A549 treated with AZD2906 at 1 μM for 4 hours (cell line): ENCODE measurements at places on chromosomes 1 and 21. TPM values are rescaled to one million over a fixed set of nuclear protein-coding genes. Genes with fewer than 3 reads are reported as not detected.

The TFF2 gene
- total RNA-seq, result not detected in 5 replicates

The NCDN gene
- total RNA-seq, result 13.7 to 19.1 TPM (median 17.7 TPM) in 5 replicates

The USH2A gene
- total RNA-seq, result not detected in 5 replicates

The CYP2J2 gene
- total RNA-seq, result 0.03 to 0.11 TPM (median 0.06 TPM) in 4 of 5 replicates, not detected in the other

The NIBAN1 gene
- total RNA-seq, result 0.72 to 1.1 TPM (median 0.79 TPM) in 5 replicates

The ITLN1 gene
- total RNA-seq, result not detected in 5 replicates

The SH2D2A gene
- total RNA-seq, result 2.9 to 4.2 TPM (median 3.4 TPM) in 5 replicates

The TGFB2 gene
- total RNA-seq, result 7.9 to 12.7 TPM (median 9.1 TPM) in 5 replicates

The CLCA1 gene
- not detected in 5 replicates for total RNA-seq

The CRNN gene
- not detected in 5 replicates for total RNA-seq

The GNAT2 gene
- 0.07 to 0.10 TPM in 2 of 5 replicates, not detected in the others for total RNA-seq

The TSNAX gene
- 33.0 to 61.0 TPM (median 37.1 TPM) in 5 replicates for total RNA-seq

The IL6R gene
- 22.3 to 28.8 TPM (median 23.7 TPM) in 5 replicates for total RNA-seq

The INKA2 gene
- total RNA-seq, result 1.9 to 2.4 TPM (median 2.1 TPM) in 5 replicates

The BARHL2 gene
- not detected in 5 replicates for total RNA-seq

The KCNE2 gene
- total RNA-seq, result not detected in 5 replicates

The AK5 gene
- total RNA-seq, result 4.6 to 9.1 TPM (median 5.8 TPM) in 5 replicates

The GMEB1 gene
- 5.1 to 6.7 TPM (median 5.6 TPM) in 5 replicates for total RNA-seq

The CFAP57 gene
- 0.20 to 0.53 TPM (median 0.38 TPM) in 5 replicates for total RNA-seq

The AXDND1 gene
- total RNA-seq, result 0.17 to 0.37 TPM (median 0.26 TPM) in 5 replicates

The TMEM269 gene
- total RNA-seq, result 0.05 to 0.22 TPM (median 0.10 TPM) in 5 replicates

The KRTAP7-1 gene
- not detected in 5 replicates for total RNA-seq

The OR2L2 gene
- not detected in 5 replicates for total RNA-seq

The CD1E gene
- total RNA-seq, result not detected in 5 replicates

The FNBP1L gene
- total RNA-seq, result 20.2 to 29.8 TPM (median 26.9 TPM) in 5 replicates

The SV2A gene
- 0.06 to 0.15 TPM (median 0.10 TPM) in 5 replicates for total RNA-seq

The TEDDM1 gene
- total RNA-seq, result not detected in 5 replicates

The FCRL4 gene
- not detected in 5 replicates for total RNA-seq

The RGS13 gene
- total RNA-seq, result not detected in 5 replicates

The CR1L gene
- total RNA-seq, result 0.15 TPM in 1 of 5 replicates, not detected in the others

The THAP3 gene
- 13.6 to 18.6 TPM (median 16.7 TPM) in 5 replicates for total RNA-seq

The C1QA gene
- total RNA-seq, result not detected in 5 replicates

The MAN1C1 gene
- total RNA-seq, result 0.62 to 0.96 TPM (median 0.77 TPM) in 5 replicates

The DNM3 gene
- 0.33 to 0.64 TPM (median 0.51 TPM) in 5 replicates for total RNA-seq

The HJV gene
- not detected in 5 replicates for total RNA-seq

The LCE3D gene
- 2.8 to 4.4 TPM (median 3.1 TPM) in 5 replicates for total RNA-seq

The IFI44L gene
- total RNA-seq, result 0.01 to 0.28 TPM (median 0.10 TPM) in 3 of 5 replicates, not detected in the others

The TEX38 gene
- not detected in 5 replicates for total RNA-seq

The CFAP141 gene
- total RNA-seq, result 0.37 TPM in 1 of 5 replicates, not detected in the others

The SLC6A17 gene
- 5.3 to 5.9 TPM (median 5.6 TPM) in 5 replicates for total RNA-seq

The MAP10 gene
- total RNA-seq, result 0.68 to 0.97 TPM (median 0.84 TPM) in 5 replicates

The HES3 gene
- not detected in 5 replicates for total RNA-seq

The OR2T33 gene
- not detected in 5 replicates for total RNA-seq

The PGLYRP4 gene
- not detected in 5 replicates for total RNA-seq
